Stimulated activated CD4-positive, alpha-beta T cell treated with anti-CD3 and anti-CD28 coated beads, Interleukin-12 subunit alpha, Interleukin-12 subunit beta, amount 100 ng/mL, for 48 hours (primary cell): ENCODE measurements at places on chromosomes 3 and 15.

DNA sequence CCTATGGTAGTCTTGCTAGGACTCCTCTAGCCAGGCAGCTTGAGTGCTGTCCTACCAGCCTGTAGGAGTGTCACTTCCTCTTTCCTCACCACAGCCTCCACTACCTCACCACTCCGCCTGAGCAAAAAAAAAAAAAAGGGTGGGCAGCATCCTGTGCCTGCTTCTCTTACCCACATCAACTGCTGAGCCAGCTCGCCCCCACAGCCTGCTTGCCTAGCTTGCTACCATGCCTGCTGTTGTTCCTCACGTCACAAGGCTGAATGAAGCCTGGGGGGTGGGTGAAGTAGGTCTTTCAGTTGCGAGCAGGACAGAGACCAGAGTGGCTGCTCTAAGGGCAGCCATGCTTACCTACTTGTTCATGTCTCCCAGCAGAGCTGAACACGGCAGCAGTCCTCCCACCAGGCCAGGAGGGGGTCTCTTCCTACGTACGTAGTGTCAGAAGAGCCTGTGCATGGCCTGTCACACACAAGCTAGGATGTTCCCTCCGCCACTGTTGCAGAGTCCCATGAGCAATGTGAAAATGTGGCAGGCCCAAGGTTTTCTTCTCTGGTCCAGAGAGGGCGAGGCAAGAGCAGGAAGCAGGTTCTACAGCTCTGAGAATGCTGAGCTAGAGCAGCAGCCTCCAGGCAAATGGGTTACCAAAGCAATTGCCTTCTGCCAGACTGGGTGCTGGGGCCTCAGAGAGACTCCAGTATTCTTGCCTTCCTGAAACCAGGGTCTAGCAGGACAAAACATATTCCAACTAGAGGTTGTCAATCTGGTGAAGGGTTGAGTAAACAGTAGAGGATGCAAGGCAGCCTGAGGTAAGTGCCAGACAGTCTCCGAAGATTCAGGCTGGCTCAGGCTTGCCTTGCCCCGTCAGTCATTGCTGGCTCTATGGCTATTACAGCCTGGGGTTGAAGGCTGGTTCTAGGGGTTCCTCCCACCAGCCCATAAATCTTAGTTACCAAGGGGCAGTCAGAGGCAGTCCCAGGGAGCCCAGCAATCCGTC lies 8.1 kb downstream of the PPM1M start:
- peak; percentile 78 for DNase-seq

- no peak for DNase-seq
These were observed 19.5 kb downstream of the XXYLT1 start for GRCh38 chr3:195251336-195252065.

DNA sequence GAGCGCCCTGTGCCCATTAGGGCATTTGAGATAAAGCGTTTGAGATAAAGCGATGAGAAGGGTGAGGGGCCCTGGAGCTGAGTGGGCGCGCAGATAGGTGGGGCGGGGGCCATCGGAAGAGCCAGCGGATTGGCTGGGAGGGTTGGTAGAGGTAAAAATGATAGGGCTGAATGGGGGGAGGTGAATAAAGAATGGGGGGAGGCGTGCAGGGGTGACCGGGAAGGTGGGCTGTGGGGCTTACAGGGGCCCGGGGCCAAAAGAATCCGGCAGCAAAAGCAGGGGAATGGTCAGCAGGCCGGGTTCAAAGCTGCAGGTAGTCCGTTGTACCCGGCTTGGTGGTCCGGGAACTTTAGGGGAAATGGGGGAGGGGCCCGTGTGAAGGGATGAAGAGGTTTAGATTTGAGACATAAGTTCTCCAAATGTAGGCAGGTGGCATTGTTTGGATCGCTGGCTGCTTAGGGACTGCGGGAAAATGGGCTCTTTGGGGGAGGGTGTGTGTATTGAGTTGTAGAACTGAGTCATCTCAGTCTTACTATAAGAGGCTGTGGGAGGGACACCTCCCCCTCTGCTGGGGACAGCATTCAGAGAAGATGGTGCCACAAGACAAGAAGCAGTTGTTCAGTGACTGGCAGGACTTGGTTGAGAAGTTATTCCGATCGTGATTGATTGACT lies 610 bp downstream of the ARID3B start:
- DNase-seq = peak; percentile 56

DNA sequence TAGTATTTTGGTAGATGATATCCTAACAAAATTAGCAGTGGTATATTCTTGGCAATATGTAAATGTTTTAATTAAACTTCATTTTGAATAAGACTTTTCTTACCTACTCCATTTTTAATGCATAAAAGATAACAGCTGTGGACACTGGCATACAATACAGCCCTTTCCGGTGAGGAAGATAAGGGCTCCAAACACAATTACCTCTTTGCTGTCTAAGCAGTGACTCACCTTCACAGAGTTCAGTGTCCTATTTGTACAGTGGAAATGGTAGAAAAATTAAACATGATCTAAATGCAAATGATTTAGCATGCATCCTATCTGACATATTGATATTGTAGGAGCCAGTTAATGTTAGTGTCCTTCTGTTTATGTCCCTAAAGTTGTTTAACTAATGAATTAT lies 969.4 kb downstream of the PLOD2 start:
- no peak for DNase-seq

GRCh38 chr3:34842706-34843480 lies 796.4 kb upstream of the ARPP21 start:
- no peak for DNase-seq

- DNase-seq = peak; percentile 81
These were observed 8.1 kb upstream of the ADAMTS17 start for GRCh38 chr15:100349696-100350433.

GRCh38 chr3:36060950-36061349 lies 319.4 kb upstream of the STAC start:
- DNase-seq = no peak

DNA sequence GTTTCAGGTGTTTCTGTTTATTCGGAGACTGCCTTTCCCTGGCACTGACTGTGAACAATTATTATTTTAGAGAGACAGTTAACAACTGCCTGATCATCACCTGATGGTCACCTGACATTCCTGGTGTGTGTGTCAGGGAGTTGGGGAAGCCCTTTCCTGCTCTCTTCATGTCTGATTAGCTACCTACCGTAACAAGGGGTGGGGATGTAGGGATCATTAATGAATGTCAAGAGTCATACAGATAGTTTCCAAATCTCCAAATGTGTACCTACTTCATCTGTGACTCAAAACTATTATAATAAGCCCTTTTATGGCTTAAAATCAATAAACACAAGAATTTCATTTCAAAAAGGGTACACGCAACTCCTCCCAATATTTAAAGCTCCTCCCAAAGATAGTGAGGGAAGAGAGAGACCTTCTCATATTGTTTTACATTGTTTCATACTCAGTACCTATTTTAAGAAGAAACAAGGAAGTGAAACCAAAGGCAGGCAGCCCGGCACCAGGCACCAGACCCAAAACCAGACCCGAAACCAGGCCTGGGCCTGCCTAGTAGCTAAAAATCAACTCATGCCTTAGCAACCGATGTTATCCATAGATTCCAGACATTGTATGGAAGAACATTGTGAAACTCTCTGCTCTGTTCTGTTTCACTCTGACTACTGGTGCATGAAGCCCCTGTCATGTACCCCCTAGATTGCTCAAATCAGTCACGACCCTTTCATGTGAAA lies 844.9 kb upstream of the ALCAM start:
- DNase-seq = no peak

DNA sequence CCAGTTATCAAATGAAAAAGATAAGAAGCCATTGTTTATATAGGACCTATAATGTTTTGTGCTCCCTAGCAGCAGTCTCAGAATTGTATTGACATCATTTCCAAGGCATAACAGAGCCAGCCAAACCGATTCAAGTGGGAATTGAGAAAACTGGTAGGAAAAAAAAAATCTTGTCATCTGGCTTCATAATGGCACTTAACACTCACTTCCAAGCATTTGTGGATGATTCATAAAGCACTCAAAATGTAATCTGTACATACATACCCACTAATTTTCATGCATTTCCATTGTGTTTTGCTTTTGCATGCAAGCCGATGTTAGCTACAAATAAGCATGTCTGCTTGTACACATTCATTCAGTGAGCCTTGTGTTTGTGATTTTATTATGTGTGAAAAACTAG lies 18.6 kb upstream of the TRPC1 start:
- DNase-seq = no peak

- DNase-seq = peak; percentile 11
These were observed 81.6 kb downstream of the PPCDC start for GRCh38 chr15:75104804-75105557.

DNA sequence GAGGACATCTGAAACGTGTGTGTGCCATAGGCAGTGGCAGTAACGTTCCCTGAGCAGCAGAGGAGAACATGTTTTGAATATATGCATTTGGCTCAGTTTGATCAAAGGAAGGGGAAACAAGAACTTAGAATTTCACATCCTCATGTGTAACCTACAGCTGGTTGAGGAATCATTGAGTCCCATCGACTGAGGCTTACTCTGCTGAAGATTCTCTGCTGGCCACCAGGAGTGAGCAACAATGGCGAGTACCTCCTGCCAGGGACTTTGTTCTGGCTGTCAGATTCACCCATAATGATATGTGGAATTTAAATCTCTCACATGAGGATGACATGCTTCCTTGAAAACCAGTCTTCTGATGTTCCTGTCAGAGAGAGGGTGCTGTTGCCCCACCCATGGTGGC lies 21.3 kb downstream of the GORASP1 start:
- DNase-seq = no peak

DNA sequence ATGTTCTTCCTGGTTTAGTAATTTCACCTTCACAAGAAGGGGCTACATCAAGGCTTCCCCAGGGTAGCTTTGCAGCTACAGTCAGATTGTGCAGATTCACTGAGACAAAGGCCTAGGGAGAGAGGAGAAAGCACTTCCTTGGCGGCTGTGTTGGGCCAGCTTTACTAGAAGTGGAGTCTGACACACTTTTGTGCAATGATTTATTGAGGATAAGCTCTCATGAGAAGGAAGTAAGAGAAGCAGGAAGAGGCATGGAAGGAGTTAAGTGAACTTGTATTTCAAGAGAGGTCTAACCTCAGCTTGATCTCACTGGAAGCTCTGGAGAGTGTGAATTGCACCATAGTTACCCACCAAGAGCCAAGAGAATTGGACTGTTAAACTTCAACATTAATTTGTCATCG lies 78.9 kb downstream of the TGFBR2 start:
- DNase-seq = no peak

DNA sequence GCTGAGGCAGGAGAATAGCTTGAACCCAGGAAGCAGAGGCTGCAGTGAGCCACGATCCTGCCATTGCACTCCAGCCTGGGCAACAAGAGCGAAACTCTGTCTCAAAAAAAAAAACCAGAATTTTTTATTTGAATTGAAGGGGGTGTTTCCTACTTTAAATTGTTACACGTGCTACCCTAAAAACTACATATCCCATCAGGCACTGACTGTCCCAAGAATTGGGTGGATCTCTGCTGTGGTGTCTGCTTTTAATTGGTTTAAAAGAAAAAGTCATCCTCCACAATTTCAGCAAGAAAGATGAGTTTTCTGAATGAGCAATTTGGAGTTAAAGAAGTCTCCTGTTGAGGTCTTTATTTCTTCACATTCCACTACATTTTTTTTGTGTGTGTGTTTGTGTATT lies 2.1 kb downstream of the PDIA3 start:
- no peak for DNase-seq

DNA sequence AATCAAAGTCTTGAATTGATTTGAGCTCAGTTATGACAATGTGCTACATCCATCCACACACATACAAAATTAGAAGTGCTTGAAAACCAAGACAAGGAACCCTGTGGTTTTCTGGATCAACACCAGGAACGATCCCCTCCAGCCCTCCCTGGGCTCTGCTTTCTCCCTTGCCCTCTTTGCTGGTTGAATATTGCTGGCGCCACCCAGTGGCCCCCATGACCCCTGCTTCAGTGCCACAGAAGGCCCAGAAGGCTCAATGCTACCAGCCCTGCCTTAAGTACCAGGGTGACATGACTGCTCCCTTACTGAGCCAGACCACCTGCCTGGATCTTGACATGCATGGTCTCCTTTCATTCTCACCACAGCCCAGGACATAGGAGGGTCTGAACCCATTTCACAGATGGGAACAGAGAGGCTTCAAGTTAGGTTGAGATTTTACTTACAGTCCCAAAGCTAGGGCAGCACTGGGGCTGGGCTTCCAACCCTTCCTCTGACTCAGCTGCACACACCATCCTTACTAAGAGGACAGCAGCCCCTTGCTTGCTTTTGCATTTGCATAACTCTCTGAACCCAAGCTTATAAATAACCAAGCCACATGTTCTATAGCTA lies 15.0 kb downstream of the IL12A start:
- peak; percentile 26 for DNase-seq

DNA sequence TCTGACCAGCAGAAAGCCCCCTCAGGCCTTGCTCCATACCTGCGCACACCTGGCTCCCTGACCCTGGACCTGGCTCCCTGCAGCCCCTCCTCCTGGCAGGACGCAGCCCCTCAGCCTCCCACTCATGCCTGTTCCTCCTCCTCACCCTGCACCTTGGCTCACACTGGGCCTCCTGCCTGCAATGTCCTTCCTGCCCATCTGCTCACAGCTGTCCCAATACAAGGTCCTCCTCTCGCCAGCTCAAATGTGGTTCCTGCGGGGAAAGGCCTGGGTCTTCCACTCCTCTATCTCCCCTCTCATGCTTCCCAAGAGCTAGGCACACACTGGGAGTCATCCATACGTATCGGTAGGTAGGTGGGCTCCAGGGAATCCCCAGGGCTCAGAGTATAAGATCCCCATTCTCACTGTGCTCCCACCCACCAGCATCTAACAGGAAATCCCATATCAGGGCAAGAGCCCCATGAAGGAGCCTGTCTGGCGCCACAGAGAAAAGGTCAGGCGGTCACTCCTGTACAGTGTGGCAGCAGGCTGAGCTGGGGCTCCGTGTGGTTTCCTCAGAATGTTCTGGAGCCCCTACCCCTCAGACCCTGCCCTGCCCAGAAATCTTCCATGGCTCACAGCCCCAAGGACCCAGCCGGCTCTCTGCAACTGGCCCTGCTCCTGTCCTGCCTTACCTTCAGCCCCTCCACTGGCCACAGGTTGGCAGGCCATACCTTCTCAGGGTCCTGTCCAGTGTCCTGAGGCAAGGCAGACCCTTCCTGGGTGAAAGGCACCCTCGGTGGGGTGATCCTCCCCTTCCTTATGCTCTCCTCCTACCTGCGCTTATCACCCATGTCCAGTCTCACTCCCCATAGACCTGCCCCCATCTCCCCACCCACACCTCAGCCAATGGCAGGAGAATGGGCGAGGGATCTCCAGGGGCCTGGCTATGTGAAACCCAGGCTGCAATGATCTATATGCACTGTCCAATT lies 10.9 kb downstream of the PLCD1 start:
- no peak for DNase-seq

GRCh38 chr15:75565062-75565970 lies 13.8 kb downstream of the PTPN9 start:
- no peak for DNase-seq

GRCh38 chr3:132088291-132088690 lies 53.5 kb upstream of the CPNE4 start:
- DNase-seq = no peak

DNA sequence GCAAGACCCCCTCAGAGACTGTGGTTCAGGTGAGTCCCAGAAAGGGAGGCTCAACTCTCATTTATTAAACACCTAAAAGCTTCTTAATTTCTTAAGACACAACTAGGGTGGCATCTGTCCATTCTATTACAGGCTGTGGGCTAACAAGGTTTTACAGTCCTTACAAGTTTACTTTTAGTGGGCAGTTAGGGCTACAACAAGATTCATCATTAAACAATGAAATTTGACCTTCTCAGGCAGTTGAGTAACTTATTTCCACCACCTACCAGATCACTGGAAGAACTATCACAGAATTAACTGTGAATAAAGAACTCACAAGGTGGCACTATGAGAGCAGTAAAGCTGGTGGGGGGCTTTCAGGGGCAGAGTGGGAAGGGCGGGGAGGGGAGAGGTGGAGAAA lies 132.6 kb downstream of the PLD1 start:
- DNase-seq = no peak
